ENCODE measurements at places on chromosomes 2 and 18.

- peak; percentile 3 for DNase-seq
These were observed 142.9 kb upstream of the ZNF521 start for GRCh38 chr18:25494888-25495287.

GRCh38 chr2:201781557-201782051 lies 871 bp upstream of the ALS2 start:
- no peak for DNase-seq

DNA sequence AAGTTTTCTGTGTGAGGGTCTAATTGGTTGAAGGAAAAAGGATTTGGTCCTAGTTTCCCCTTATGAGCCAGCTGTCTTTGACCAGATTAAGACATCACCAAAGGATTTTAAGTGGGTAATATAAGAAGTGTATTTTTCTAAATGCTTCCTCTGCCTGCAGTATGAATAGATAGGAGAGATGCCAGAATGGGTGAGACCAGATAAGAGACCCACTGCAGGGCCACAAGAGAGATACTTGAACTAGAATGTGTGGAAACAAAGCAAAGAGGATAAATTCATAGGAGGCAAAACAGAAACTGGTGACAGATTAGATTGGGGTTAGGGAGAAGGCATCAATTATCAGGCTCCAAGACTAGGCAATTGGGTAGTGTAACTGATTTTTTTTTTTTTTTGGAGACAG lies 1.1 kb upstream of the HDHD2 start:
- DNase-seq, result no peak

GRCh38 chr2:134917888-134918525 lies 615 bp upstream of the CCNT2 start:
- no peak for DNase-seq

- no peak for DNase-seq
These were observed 89.8 kb downstream of the TGOLN2 start for GRCh38 chr2:85237849-85238565.

GRCh38 chr2:214995409-214995808 lies 143.0 kb downstream of the ABCA12 start:
- DNase-seq, result no peak

- DNase-seq, result no peak
These were observed 11.0 kb downstream of the FECH start for GRCh38 chr18:57575542-57575941.

- DNase-seq, result no peak
These were observed 371.1 kb upstream of the ID2 start for GRCh38 chr2:8310557-8311455.

- no peak for DNase-seq
These were observed 44.3 kb downstream of the C1QL2 start for GRCh38 chr2:119114266-119114665.

GRCh38 chr18:39655341-39655740 lies 2089.7 kb upstream of the CELF4 start:
- no peak for DNase-seq

DNA sequence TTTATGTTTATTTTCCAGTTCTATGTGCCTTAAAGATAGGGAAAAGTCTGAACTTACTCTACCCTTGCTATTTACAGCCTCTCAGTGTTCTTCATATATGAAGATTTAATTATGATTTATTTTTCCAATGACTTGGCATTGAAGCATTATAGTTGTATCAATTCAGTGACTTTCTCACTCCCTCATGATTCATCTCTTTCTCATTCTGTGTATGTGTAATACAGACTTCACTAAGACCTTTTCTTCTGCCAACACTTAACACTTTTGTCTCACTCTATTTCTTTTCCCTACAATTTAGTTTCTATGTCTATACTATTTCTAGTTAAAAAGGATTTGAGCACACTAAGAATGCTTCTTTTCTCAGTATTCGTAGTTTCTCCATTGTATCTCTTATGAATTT lies 1470.3 kb upstream of the ACVR2A start:
- DNase-seq, result peak; percentile 1

DNA sequence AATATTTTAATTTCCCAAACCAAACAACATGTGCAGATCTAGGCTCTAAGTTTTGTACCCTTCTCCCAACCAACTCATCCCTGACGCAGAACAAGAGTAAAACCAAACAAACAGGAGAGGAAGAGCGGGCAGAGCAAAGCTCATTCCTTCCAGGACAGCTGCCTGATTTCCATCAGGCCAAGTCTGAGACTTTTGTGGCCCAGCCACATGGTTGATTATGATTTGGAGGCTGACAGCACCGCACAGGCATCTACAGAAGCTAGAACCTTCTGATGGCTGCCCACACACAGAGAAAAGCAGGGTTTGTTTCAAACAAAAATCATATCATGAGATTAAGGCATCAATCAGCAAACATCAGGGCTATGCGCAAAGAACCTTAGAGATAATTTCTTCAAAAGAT lies 262.6 kb downstream of the TNS1 start:
- peak; percentile 27 for DNase-seq

DNA sequence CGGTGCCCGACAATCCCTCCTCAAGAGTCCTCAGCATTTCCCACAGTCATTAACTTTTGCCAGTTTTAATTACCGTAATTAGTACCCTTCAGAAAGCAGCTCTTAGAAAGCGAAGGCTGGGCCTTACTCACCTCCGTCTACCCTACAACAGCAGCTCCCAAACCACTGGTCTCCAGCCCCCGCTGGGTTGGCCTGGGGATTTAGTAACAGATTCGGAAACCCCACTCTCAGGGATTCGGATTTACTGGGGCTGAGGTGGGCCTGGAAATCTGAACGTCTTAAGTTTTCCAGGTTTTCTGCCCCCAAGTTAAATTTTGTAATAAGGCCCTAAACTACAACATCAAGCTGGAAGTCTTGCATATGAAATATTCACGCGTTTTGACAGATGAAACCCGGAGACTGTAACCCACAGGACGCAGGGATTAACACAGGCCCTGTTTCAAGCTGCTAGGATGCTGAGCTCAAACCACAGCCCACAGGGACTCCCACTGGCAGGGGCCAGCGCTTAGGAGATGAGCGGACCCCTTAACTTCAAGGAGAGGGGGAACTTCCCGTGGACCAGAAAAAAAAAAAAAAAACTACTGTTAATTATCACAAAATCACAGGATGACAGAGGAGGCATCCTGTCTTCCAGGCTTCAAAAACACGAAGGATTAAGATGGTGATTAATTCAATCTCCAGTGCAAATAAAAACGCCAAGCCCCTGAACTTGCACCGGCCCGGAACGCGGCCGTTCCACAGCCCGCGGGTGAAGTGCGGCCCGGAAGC lies 985 bp downstream of the ILKAP start:
- DNase-seq, result peak; percentile 30
